ENCODE measurements at places on chromosomes 5 and 9.

DNA sequence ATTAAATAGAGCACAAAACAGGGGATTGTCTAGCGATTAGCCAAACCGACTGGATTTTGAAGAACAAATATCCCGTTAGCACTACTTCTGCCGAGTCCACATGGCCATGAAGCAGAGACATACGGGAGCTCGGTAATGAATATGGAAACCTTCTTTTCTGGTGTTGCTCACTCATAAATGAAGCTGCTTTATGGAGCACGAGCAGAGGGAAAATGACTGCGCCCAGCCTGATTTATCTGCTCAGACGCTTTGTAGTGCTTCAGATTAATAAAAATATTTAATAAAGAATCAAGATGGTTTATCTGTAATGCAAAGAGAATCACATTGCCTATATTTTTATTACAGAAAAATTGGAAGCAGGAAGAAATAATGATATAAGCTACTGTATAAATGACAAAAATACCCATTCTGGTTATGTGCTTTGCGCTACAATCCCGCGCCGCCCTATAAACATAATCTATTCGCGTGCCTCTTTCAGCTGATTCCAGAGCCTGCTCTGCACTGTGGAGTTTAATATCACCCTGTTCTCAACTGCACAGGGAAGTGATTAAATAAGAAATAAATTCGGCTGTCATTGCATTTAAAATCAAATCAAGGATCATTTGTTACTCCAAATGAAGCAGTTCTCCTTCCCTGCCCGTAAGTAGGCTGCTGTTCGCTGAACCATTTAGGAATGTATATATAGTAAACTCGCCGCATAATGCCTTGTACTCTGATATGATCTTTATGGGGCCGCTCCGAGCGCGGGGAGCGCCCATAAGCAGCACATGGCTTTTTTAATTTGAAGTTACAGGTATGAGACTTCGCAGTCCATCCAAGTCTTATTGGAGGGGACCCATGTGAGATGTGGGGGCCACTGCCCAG lies 22.3 kb upstream of the UBAC1 start:
- DNase-seq, result no peak

DNA sequence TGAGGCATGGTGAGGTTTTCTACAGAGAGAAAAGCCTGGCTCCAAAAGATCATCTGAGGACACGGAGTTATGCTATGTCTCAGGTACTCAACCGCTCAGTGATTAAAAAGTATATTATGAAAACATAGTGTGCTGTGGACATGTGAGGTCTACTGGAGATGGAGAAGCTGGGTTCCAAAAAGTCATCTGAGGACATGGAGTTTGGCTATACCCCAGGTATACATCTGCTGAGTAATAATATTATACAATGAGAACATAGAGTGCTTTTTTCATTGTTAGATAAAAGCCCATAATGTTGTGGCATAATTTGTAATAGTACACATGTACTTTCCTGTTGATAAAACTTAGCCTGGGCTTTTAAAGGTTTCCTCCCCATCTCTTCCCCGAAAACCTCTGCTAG lies 70.7 kb upstream of the SHISAL2B start:
- DNase-seq, result no peak

DNA sequence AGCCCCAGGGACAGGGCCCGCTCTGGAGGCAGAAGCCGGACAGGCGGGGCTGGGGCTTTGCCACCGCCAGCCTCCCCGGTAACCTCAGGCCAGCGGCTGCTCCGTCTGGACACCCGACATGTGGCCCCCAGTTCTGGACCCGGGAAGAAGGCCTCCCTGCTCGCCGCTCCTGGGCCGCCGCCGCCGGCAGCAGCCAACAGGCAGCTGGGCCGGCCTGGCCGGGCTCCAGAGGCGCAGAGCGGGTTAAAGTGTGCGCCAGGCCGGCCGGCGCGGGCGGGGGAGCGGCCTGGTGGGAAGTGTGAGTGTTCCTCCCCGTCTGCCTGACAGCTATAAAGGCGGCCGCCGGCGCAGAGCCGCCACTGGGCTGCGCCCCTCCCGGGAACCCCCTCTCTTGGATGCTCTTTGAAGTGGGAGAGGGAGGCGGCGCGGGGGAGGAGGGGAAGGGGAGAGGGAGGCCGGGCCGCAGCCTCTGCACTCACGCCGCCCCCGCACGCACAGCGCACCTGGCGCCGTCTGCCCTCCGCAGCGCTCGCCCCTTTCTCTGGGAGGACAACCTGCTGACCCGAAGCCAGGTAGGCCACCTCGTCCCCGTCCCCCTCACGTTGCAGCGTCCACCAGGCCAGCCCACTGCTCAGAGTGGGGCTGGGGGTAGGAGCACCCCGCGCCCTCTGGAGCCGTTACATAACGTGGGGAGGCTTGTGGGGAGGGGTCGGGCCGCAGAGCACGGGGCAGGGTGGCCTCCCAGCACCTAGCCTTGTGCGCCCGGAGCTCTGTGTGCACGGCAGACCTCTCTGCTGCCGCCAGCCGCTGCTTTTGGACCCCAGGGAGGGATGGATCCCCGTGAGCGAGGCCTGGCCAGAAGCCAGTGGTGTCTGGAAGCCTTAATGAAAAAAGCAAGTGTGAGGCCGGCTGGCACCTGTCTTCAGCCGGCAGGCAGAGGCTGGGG lies at the start of gene ADAMTSL2:
Gene ADAMTSL2, plus strand, starts transcription at position 359 of the 946 bp plus-strand sequence. CDS start 2,009 bp downstream, outside the sequence.
- peak; percentile 63 for DNase-seq

GRCh38 chr5:176733406-176734262 lies 76.7 kb upstream of the UNC5A start:
- DNase-seq, result no peak

DNA sequence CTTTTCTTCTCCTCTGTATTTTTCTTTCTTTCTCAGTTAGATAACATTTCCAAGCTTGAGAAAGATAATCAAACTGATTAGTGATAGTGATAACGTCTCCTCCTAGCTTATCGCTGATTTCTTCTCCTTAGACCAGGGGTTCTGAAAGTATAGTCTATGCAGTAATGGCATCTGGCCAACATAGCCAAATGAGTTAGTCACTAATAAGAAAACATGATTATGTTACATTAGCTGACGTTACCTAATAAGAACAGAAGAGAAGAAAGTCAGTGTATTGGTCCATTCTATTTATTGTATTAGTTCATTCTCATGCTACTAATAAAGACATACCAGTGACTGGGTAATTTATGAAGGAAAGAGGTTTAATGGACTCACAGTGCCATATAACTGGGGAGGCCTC lies 111.2 kb downstream of the STRBP start:
- DNase-seq, result no peak

GRCh38 chr5:150263801-150264621 lies 25.6 kb downstream of the CAMK2A start:
- no peak for DNase-seq
